ENCODE measurements at places on chromosomes 2 and 18. TPM values are rescaled to one million over a fixed set of nuclear protein-coding genes. Genes with fewer than 3 reads are reported as not detected.

PTH2R gene
- total RNA-seq = 0.38 TPM

GRCh38 chr2:203600286-203600685 lies 65.2 kb upstream of the RAPH1 start:
- no peak for DNase-seq

DNA sequence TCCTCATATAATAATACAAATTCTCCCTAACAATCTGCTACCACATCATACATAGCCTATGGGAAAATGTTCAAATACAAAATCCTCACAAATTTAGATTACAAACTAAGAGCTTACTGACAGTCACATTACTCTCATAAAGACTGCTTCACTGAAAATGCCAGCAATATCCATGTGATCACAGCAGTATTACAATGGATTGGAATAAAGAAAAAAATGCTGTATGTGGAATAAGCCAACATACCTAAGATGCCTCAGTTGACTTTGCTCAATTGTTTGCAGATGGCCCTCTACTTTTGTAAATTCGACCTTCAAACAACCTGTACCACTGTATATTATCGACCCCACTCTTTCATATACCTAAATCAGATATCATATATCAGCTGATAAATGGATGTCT lies 88.7 kb downstream of the DYM start:
- DNase-seq = no peak

GRCh38 chr2:26982102-26982742 lies 11.8 kb downstream of the MAPRE3 start:
- DNase-seq = no peak

- DNase-seq = no peak
These were observed 81.9 kb downstream of the TMEM131 start for GRCh38 chr2:97913846-97914245.

DNA sequence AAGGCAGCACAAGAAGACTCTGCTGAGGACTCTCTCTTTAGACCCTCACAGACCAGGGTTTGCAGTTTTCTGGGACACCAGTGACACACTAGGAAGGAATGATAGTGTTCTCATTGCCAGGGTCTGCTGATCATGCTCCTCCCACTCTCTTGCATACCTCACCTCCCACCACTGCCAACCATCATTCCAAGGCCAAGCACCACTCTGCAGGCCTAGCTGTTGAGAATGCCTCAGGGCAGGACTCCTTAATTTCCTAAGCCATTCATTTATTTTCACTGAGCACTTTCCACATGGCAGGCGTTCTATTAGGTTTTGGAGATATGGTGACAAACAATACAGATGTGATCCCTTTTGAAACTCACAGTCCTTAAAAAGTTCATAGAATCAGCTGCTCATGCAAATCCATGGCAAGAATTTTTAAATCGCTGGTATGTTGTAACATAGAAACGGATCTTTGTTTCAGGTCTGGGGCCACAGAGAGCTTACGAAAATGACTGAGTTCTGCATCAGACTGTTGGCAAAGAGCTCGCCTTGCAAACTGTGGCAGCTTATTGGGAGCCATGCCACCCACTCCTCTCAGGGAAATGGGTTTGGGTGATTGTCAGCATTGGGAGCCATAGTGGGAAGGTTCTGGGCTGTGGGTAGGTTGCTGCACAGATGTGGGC lies 78.5 kb downstream of the XDH start:
- DNase-seq = no peak

- no peak for DNase-seq
These were observed 1234.0 kb upstream of the ZEB2 start for GRCh38 chr2:145753966-145754365.
